Left lung (tissue), 14 donors: ENCODE measurements at places on chromosomes 4 and X. TPM values are rescaled to one million over a fixed set of nuclear protein-coding genes. Genes with fewer than 3 reads are reported as not detected.

The HTN3 gene
- not detected for total RNA-seq

The ETDB gene
- total RNA-seq: not detected

The NRK gene
- total RNA-seq: 1.1 TPM

The CNGA1 gene
- total RNA-seq: not detected

DNA sequence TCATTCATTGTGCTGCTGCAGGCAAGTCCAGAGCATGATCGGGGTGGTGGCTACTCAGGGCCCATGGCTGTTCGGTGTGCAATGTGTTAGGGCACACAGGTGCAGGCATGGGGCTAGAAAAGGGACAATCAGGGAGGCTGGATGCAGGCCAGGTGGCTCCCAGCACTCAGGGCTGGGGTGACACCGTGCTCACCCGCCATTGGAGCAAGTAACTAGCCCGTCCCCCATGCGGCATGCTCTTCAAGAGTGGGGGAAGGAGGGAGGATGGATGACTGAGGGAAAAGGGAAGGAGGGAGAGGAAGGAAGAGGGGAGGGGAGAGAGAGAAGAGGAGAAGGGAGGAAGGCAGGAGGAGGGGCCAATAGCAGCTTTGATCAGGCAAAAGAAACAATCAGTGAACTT, 64.7 kb downstream of the INTS6L start:
- H3K36me3 ChIP-seq: peaks cover 4% of the 10 kb centered on the region
- no peak for DNase-seq
- no peaks in the 10 kb centered on the region for H3K4me1 ChIP-seq
- H3K4me3 ChIP-seq: no peak overlapping the region
- no peak overlapping the region for H3K27ac ChIP-seq

DNA sequence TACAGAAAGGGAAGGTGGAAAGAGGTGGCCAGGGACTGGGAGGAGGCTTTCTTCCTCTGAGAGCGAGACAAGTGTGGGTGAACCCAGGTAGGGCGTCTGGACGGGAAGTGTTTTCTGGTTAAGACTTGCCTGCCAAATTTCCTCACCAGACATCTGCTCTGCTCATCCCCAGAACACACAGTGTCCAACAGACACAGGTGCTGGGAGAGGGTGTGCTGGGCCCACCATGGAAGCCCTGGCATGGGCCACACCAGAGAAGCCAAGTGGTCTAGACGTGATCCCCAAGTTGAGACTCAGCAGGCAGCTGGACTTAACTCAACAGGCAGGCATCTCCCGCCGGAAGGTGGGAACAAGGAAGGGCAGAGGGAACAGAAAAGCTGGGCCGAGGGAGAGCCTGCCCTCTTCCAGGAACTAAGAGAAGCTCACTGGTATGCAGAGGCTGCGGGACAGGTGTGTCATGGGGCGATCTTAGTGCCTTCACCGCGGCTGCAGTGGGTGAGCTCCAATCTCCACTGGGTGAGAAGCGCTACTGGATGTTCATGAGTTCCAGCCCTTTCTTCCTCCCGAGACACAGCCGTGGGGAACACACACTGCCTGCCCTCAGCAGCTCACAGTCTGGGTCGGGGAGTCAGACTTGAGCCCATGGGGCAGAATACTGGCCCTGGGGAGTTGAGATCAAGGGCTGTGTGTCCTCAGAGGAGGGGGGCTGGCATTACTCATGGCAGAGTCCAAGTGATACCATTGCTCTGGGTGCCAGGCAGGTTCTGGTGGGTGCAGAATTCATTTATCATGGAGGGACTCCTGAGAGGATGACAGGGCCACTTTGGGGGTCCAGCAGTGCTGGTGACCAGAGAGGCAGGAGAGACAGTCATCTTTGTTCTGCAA, 110.2 kb downstream of the CPZ start:
- no peak overlapping the region for H3K27ac ChIP-seq
- no peak for DNase-seq
- H3K36me3 ChIP-seq: no peaks in the 10 kb centered on the region
- no peaks in the 10 kb centered on the region for H3K4me1 ChIP-seq

DNA sequence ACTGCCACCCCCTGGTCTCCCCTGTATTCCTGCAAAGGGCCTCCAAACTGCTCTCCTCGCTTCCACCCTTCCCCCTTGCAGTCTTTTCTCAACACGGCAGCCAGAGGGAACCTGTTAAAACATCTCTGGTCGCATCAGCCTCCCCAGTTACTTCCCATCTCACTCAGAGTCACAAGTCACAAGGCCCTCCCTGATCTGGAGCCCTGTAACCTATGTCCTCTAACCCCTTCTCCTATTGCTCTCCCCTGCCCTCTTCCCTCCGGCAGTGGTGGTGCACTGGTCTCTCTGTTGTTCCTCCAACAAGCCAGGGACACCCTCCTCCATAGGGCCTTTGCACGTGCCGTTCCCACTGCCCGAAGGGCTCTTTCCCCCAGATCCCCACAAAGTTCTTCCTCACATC, 73.2 kb downstream of the SH3KBP1 start:
- no peak for DNase-seq
- no peaks in the 10 kb centered on the region for H3K36me3 ChIP-seq
- H3K4me1 ChIP-seq: no peaks in the 10 kb centered on the region
- no peaks in the 10 kb centered on the region for H3K27me3 ChIP-seq

- no peaks in the 10 kb centered on the region for H3K27me3 ChIP-seq
- DNase-seq: no peak
- H3K4me3 ChIP-seq: no peak overlapping the region
- H3K27ac ChIP-seq: no peak overlapping the region
- no peaks in the 10 kb centered on the region for H3K4me1 ChIP-seq
These were observed 42.0 kb upstream of the ARSJ start for GRCh38 chr4:114021451-114021850.

DNA sequence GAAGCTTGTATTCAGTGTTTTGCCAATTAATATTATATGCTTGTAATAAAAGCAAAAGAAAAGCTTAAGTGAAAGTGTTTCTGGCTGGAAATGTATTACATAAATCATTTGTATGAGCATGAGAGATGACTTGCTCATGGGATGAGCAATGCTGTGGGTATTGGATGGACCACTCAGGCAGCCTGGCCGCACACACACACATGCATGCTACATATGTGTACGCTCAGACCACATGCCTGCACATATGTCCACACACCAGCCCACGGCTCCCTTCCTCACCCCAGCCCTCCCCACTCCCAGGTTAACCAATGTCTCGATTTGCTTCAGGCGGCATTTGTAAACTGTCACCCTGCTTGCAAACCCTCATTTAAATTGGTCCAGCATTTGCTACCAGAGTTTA, 55.9 kb downstream of the CPLX1 start:
- peaks cover 96% of the 10 kb centered on the region for H3K36me3 ChIP-seq
- no peak overlapping the region for H3K27ac ChIP-seq
- H3K4me3 ChIP-seq: no peak overlapping the region
- peaks cover 28% of the 10 kb centered on the region for H3K4me1 ChIP-seq
- DNase-seq: no peak
- H3K27me3 ChIP-seq: no peaks in the 10 kb centered on the region

- peak overlapping the region; percentile 93 for H3K4me3 ChIP-seq
- peaks cover 10% of the 10 kb centered on the region for H3K27me3 ChIP-seq
- DNase-seq: peak; percentile 11
- no peaks in the 10 kb centered on the region for H3K36me3 ChIP-seq
- H3K4me1 ChIP-seq: peaks cover 16% of the 10 kb centered on the region
These were observed 1.3 kb downstream of the LCORL start for GRCh38 chr4:18020145-18020670.

DNA sequence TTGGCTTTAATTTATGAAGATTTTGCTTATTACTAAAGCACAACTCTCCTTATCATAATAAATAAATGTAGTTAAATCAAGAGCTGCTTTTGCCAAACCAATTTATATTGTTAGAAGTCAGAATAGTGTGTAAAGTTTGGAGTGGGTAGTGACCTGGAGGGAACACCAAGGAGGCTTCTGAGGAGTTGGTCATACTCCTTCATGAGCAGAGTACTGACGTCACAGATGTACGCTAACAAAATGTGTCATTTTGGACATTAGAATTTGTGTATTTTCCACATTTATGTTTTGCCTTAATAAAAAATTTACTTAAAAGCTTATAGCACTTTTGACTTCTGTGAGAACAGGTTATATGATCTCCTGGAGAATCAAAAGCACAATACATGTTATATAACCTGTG, 953.5 kb upstream of the INTU start:
- no peak overlapping the region for H3K4me3 ChIP-seq
- no peaks in the 10 kb centered on the region for H3K36me3 ChIP-seq
- H3K27me3 ChIP-seq: no peaks in the 10 kb centered on the region
- no peak for DNase-seq
- H3K4me1 ChIP-seq: no peaks in the 10 kb centered on the region

GRCh38 chrX:63930140-63930539, 145.1 kb upstream of the ARHGEF9 start:
- no peak for DNase-seq
- H3K36me3 ChIP-seq: no peaks in the 10 kb centered on the region
- no peak overlapping the region for H3K27ac ChIP-seq
- H3K4me1 ChIP-seq: no peaks in the 10 kb centered on the region

DNA sequence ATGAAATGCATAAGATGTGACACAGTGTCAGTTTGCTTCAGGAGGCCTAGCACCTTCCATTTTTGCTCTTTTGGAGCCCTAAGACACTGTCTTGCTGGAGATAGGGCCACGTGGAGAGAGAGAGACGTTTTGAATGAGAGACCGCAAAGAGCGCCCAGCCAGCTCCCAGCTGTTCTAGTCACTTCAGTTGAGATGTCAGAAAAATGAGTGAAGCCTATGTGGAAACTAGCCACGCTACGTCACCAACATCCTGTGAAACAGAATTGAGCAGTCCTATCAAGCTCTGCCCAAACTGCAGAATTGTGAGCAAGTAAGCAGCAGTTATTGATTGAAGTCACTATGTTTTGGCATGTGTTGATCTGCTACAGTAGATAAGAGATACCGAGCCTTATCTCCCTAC, 13.1 kb downstream of the GPR82 start:
- H3K4me3 ChIP-seq: no peak overlapping the region
- DNase-seq: no peak
- H3K27ac ChIP-seq: no peak overlapping the region
- no peaks in the 10 kb centered on the region for H3K36me3 ChIP-seq
- peaks cover 4% of the 10 kb centered on the region for H3K4me1 ChIP-seq
- H3K27me3 ChIP-seq: no peaks in the 10 kb centered on the region

DNA sequence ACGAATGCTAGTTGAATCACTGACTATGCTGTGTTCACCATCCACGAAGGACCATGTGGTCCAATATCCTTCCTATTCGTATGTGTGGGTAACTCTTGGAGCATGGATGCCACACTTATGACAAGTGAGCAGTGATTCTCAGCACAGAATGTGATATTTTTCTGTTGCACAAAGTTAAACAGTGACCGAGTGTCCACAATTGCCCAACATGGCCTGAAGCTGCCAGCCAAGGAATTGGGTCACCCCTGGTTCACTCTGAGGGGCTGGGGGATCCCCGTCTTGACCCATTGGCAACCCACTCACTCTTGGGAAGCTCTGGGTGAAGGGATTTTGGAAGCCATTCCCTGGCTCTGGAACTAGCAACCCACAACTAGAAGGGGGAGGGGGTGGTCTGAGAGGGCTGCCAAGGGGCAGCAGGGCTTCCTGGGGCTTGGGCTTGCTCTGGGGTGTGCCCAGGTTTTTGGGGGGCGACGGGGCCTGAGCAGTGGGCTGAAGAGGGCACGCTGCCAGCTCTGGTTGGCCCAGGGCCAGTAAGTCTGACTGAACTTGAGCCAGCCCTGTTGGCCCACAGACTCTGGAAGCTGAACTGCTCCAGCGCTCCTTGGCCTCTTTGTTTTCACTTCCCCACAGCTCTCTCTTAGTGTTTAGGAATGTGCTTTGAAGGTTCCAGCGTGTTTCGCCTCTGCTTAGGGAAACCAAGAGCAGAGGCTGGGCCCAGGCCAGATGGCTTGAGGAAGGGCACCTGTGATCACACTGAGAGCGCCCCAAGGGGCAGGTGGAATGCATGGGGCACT, 43.1 kb upstream of the BCOR start:
- peaks cover 19% of the 10 kb centered on the region for H3K4me1 ChIP-seq
- H3K36me3 ChIP-seq: no peaks in the 10 kb centered on the region
- no peak overlapping the region for H3K4me3 ChIP-seq
- no peaks in the 10 kb centered on the region for H3K27me3 ChIP-seq
- H3K27ac ChIP-seq: peak overlapping the region; percentile 39

DNA sequence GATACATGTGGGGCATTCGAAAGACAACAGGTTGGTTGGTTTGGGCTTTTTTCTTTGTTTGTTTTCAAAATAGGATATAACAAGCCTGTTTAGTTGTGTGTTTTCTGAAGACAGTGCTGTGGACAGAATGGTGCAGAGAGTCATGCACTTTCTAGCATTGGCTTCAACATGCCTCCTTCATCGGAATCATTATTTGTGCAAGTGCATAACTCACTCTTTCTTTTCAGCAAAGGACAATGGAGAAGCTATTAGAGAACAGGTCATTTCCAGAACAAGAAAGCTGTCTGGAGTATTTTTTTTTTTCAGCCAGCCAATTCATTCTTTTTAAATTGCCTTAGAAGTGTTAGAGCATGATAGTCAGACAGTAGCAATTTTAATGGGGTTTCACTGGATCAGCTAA, 225.8 kb downstream of the STK32B start:
- H3K27ac ChIP-seq: no peak overlapping the region
- no peaks in the 10 kb centered on the region for H3K4me1 ChIP-seq
- no peak for DNase-seq
- no peak overlapping the region for H3K4me3 ChIP-seq
- H3K27me3 ChIP-seq: no peaks in the 10 kb centered on the region

DNA sequence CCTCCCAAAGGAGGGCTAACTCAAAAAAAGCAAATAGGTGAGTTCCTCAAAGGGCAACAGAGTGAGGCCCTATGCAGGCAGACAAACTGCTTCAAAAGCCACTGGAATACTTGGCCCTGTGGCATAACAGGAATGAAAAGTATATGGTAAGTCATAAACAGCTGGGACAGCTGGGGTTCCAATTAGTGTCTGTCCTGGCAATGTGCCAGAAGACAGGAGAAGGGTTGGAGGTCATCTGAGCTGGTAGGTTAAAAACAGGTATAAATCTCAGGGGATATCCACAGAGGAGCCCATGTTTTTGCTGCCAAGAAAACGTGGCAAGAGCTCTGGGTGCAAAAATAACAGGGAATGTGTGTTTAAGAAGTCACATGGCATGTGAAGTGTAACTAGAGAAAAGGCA, 111.6 kb downstream of the APOOL start:
- H3K4me3 ChIP-seq: no peak overlapping the region
- H3K4me1 ChIP-seq: no peaks in the 10 kb centered on the region
- DNase-seq: no peak
- H3K36me3 ChIP-seq: no peaks in the 10 kb centered on the region
